ENCODE measurements at places on chromosomes 12 and 14.

DNA sequence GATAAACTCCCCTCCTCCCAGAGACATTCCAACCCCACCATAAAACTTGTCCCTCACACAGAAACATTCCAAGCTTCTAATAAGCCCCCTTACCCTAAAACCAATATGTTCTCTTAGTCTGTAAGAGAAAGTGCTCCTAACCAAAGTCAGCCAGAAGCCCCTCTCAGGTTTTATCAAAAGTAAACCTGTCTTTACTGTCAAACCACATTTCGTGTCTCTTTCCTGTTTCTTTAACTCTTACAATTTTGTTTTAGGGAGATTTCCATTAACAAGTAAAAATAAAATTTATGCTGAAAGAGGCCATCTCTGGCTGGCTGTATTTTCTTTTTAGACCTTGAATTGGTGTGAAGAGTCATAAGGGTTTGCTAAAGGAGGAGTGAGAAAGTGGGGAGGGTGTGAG is 29.8 kb upstream of the CAPRIN2 start:
- DNase-seq = no peak

DNA sequence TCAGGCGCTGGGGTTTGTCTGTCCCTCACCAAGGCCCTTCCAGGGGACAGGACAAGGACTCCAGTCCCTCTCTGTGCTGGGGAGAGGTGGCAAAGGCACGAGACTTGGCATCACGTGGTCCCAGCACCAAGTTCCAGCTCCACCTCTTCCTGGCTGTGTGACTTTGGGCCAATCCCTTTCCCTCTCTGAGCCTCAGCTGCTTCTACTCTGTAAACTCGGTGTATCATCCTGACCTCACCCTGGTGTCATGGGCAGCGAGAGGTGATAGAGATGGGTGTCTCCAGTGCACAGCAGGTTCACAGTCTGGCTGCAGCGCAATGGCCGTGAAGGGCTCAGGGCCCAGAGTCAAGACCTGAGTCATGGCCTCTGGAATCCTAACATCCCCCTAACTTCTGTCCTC is 54.0 kb downstream of the MVK start:
- no peak for DNase-seq

GRCh38 chr12:112847708-112848337 is 56.3 kb downstream of the RPH3A start:
- DNase-seq = no peak

DNA sequence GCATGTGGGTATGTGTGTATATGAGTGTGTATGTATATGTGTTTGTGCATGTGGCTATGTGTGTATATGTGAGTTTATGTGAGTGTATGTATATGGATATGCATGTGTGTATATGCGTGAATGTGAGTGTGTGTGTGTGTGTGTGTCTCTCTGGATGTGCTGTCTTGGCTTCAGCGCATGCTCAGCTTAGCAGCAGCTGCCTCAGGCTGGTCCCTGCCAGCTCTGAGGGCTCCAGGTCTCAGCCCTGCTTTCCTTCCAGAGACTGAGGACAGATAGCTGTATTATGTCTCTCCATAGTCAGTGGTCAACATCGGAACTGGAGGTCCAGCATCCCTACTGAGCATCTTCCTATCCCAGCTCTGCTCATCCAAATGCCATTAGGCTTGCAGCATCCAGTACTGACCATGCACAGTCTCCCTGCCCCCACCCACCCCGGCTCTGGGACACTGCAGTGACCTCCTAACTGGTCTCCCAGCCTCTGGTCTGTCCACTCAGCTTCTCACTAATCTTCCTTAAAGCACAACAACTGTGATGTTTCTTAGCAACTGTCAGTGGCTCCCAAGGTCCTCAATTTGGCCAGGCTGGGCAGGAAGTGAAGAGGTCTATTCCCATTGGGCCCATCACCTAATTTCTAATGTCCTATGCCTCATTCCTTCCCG is 22.8 kb downstream of the FAIM2 start:
- DNase-seq = no peak

GRCh38 chr14:63949696-63950095 is 96.9 kb downstream of the SYNE2 start:
- DNase-seq = no peak

GRCh38 chr14:45902241-45902640 is 649.2 kb upstream of the MIS18BP1 start:
- no peak for DNase-seq

- DNase-seq = no peak
Observed at GRCh38 chr12:10940389-10940788, 1.3 kb upstream of the TAS2R14 start.

- DNase-seq = no peak
Observed at GRCh38 chr12:83365317-83365716, 678.6 kb downstream of the TMTC2 start.

GRCh38 chr14:100783630-100784370 is 42.1 kb upstream of the MEG3 start:
- no peak for DNase-seq

- DNase-seq = no peak
Observed at GRCh38 chr14:66140213-66140918, 345.8 kb upstream of the CCDC196 start.

GRCh38 chr14:45526715-45527549 is 273.9 kb upstream of the MIS18BP1 start:
- DNase-seq = no peak

- DNase-seq = no peak
Observed at GRCh38 chr12:28938581-28939235, 210.4 kb upstream of the FAR2 start.

- no peak for DNase-seq
Observed at GRCh38 chr12:105426766-105427165, 96.3 kb downstream of the C12orf75 start.

DNA sequence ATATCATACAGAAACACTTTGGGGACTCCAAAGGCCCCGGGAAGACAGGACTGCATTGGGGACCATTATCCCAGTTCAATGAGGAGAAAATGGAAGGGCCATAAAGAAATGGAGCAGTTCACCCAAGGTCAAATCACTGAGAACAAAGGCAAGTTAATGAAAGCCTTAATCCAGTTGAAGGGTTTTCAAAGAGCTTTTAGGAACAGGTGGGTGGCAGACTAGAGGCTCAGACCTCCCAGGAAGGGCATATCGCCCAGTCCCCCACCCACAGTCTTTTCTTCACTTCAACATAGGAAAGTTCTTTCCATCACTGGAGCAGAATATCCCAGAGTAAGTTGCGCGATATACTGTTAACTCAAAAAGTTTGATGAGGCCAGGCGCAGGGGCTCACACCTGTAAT is 136.1 kb upstream of the CCND2 start:
- DNase-seq = no peak

DNA sequence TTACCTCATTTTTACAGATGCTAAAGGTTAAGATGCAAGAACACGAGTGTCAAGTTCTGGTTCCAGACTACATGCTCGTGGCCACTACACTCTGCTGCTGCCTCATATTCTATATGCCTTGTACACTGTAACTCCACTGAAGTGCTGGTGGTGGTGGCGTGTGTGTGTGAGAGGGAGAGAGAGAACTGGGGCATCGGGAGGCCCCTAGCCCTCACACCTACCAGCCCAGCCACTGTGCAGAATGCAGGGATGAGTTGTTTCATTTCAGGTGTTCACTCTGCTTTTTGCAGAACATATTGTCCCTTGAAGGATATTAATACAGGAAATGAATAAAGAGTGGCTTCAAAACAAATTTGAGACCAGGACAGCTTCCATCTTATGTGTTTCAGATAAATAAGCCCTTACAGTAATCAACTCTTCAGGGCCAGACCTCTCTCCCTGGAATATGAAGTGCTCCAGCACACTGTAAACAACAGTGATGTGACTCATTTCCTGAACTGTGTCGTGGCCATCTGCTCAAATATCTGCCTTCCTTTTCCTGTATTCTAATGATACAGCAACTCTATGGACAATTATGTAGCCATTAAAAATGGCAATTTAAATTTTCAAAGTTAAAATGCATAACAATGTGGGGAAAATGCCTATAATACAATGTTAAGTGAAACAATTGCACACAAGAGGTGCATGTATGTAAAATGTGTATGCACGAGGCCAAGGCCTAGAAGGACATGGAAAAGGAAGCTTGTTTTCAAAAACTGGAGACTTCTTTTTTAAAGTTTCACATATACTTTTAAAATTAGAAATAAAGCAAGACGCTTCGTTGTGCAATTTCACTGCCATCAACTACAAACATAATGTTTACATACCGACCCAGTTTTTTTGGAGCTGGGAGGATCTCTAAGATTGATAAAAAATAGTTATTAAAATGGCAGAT is 215.4 kb downstream of the PELI2 start:
- DNase-seq = peak; percentile 40

DNA sequence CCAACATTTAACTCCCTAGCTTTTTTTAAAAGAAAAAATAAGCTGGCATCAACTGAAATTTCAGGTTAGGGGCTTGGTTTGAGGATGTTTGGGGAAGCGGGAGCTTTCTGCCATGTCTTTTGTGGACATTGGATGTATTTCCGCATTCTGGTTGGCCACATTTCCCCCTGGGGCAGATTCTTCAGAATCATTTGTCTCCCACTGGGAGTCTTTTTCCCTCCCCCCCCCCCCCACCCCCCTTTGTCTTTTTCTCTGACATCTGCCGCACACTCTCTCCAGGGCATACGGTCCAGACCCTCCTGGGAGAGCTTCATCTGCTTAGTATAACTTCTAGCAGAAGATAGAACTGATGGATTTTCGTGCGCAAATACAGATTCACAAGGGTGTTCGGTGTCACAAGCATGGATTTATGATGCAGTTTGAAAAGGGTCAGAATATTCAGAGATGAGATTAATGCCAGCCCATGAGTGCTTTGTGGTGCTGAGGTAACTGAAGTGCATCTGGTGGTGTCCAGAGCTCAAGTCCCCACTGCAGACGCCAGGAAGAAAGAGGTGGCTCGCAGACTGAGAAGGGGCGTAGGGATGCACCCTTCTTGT is 40.2 kb downstream of the ETV6 start:
- no peak for DNase-seq

DNA sequence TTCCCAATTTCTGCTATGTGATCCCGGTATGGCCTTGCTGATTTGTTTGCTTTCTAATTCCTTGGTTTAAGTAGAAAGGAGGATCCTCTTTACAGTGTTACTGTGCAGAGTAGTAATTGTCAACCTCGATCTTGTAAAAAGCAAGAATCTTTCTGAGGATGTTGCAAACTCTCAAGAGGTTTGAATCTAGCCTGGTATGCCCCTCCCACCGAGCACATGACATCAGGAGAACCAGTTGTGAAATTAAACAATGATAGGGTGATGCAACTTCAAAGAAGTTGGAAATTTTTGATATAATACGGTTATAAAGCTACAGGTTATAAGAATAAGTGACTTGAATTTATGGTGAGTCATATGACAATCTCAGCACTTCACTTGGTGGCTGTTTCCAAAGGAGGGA is 35.0 kb upstream of the FUT8 start:
- DNase-seq = no peak

DNA sequence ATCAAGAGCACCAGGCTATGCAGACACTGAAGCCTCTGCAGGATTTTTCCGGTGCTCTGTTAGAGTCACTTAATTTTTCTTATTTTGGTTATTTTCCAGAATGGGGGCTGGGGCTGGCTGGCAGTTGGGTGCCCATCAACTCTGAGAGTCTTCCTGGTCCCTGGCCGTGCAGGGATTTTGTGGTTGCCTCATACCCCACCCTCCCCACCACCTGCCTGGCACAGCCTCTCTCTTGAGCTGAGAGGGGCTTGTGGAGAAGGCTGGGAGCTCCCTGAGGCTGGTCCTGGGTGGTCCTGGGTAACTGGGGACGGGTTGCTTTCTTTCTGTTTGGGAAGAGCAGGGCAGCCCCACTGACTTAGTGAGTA is 23.3 kb downstream of the LRTM2 start:
- DNase-seq = no peak

DNA sequence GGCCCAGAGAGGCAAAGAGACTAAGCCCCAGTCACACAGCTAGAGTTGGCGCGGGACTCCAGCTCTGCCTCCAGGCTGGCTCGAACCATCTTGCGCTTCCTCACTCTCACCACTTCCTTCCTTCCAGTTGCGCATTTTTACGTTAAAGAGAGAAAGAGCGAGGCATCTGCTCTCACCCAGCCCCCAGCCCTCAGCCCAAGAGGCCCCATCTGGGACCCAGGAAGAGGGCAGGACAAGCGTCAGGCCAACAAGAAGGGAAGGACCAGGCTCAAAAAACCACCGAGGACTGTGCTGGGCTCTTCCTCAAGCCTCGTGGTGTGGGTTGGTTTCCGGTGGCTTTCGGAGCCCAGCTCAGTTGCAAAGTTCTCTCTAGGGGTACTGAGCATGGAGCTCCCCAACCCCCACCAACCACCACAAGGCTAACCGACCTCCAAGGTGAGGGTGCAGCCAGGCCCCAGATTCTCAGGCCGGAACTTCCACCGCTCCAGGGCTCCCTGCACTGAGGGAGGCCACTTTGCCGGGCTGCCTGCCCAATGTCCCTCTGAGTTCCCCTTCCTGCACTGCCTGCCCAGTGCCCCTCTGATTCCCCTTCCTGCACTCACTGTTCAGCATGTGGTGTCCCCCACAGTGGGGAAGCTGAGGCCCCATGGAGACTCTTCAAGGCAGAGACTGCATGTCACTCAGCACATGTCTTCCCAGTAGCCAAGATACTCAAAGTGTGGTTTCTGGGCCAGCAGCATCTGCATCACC is 35.9 kb downstream of the TESC start:
- no peak for DNase-seq

DNA sequence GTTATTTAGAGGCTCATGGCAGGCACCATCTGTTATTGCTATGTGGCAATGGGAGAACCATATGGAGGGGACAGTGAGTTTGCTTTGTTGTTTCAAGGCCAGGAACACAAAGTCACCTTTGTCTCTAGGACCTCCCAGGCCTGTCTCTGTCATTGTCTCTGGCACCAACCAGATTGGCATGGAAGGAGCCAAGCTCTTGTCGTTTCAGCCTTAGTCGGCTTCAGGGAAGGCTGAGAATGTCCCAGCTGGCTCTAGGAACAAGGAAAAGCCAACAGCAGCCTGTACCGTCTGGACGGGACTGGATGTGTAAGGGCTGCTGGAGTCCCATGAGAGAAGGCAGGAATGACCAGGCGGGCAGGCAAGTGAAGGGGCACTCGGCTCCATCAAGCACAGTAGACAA is 29.2 kb downstream of the RPH3A start:
- no peak for DNase-seq

DNA sequence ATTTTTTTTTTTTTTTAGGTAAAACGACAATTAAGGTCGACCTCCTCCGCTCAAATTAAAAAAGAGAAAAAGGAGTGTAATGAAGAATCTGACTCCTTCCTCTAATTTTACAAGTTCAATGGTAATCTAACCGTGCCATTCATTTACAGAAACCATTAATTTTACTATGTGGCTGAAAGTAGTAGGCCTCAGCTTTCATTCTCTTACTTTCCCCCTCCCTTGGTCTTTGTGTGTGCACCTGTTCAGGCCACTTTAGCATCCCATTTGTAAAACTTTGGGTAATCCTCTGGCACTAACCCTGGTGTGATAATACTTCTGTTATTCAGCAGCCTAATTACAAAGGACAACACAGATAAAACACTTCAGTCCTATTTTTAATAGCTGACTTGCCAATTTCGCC is 128.1 kb downstream of the ASCL1 start:
- DNase-seq = peak; percentile 29

GRCh38 chr12:12693111-12693671 is 2.8 kb downstream of the GPR19 start:
- DNase-seq = no peak

DNA sequence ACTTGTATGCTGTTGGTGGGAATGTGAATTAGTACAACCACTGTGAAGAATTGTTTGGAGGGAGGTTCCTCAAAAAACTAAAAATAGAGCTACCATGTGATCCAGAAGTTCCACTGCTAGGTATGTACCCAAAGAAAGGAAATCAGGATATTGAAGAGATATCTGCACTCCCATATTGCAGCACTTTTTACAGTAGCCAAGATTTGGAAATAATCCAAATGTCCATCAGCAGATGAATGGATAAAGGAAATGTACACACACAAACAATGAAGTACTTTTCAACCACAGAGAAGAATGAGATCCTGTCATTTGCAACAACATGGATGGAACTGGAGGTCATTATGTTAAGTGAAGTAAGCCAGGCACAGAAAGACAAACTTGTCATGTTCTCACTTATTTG is 25.9 kb downstream of the TIGAR start:
- no peak for DNase-seq

Measured in NCI-H2081 treated with DMSO at 0.1 percent for 48 hours (cell line).